ENCODE measurements at places on chromosomes 13 and 19.

- no peaks in the 10 kb centered on the region for H3K36me3 ChIP-seq
- H3K4me3 ChIP-seq, result no peak overlapping the region
- DNase-seq, result no peak
- peaks cover 17% of the 10 kb centered on the region for H3K27me3 ChIP-seq
- H3K27ac ChIP-seq, result no peak overlapping the region
Measured at GRCh38 chr19:55528030-55528803, 8.7 kb downstream of the SBK2 start.

DNA sequence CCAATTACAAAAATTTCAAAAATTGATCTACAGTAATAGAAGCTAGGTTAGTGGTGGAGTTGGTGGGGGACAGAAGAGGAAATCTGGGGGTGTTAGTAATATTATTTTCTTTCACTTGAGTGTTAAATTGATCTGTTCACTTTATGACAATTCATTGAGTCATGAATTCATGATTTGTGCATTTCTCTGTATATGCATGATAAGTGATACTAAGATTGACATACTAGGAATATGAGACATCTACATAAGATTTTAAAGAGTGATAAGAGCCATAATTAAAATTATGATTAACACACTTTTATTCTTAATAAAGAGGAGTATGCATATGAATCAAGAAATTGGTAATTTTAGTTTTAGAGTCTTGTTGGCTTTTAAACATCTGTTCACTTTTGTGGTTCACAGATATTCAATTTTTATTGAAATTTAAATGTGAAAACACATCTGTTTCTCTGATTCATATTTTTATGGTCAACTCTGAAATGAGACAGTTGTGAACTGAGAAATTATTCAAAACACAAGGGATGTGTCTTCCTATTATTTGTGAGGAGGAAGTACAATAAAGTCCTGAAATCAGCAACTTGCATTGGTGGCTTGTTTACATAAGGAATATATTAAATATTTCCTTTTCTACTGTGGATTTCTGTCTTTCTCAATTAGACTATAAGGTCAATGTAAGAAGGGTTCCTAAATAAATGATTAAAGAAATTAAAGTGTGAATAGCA is 196.5 kb downstream of the ITGBL1 start:
- H3K27me3 ChIP-seq, result no peaks in the 10 kb centered on the region
- no peak for DNase-seq
- H3K4me1 ChIP-seq, result peaks cover 3% of the 10 kb centered on the region
- no peaks in the 10 kb centered on the region for H3K36me3 ChIP-seq
- H3K4me3 ChIP-seq, result no peak overlapping the region

- H3K27ac ChIP-seq, result no peak overlapping the region
- no peak for DNase-seq
Measured at GRCh38 chr13:113426591-113426986, 26.7 kb downstream of the ADPRHL1 start.

GRCh38 chr13:88303605-88304004 is 632.4 kb downstream of the SLITRK5 start:
- H3K4me3 ChIP-seq, result no peak overlapping the region
- H3K27ac ChIP-seq, result no peak overlapping the region
- H3K4me1 ChIP-seq, result no peaks in the 10 kb centered on the region
- DNase-seq, result no peak

- H3K4me1 ChIP-seq, result peaks cover 50% of the 10 kb centered on the region
- DNase-seq, result peak; percentile 92
- H3K27ac ChIP-seq, result peak within 1 kb of the TSS; percentile 55
- peak within 1 kb of the TSS; percentile 55 for H3K4me3 ChIP-seq
- peaks cover 17% of the 10 kb centered on the region for H3K36me3 ChIP-seq
Measured at GRCh38 chr19:38387550-38388348, at the start of gene GGN. Gene GGN, minus strand, starts transcription at chr19:38388034. Its CDS starts 773 bp downstream, at chr19:38387261.

DNA sequence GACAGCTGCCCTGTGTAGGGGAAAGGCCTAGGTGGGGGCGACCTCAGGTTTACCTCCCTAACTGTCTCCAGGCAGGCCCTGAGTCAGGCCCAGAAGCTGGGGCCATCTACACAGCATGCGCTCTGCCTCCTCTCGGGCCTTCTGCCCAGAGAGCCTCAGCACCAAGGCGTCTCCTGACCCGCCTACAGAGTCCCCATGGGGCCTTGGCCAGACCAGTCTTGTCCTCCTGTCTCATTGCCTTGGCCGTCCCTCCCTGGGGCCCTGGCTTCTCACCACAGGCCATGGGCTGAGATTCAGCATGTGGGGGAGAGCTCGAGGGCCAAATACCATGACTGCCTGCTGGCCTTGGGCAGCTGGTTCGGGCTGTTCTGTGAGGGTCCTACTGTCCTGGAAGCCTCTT is 59.0 kb downstream of the SMARCA4 start:
- DNase-seq, result no peak
- no peaks in the 10 kb centered on the region for H3K4me1 ChIP-seq
- H3K36me3 ChIP-seq, result peaks cover 100% of the 10 kb centered on the region
- H3K27ac ChIP-seq, result peak overlapping the region; percentile 70

GRCh38 chr19:15838351-15838750 is 22.9 kb upstream of the OR10H1 start:
- no peak overlapping the region for H3K27ac ChIP-seq
- H3K4me3 ChIP-seq, result no peak overlapping the region
- DNase-seq, result no peak
- peaks cover 20% of the 10 kb centered on the region for H3K4me1 ChIP-seq
- no peaks in the 10 kb centered on the region for H3K36me3 ChIP-seq

DNA sequence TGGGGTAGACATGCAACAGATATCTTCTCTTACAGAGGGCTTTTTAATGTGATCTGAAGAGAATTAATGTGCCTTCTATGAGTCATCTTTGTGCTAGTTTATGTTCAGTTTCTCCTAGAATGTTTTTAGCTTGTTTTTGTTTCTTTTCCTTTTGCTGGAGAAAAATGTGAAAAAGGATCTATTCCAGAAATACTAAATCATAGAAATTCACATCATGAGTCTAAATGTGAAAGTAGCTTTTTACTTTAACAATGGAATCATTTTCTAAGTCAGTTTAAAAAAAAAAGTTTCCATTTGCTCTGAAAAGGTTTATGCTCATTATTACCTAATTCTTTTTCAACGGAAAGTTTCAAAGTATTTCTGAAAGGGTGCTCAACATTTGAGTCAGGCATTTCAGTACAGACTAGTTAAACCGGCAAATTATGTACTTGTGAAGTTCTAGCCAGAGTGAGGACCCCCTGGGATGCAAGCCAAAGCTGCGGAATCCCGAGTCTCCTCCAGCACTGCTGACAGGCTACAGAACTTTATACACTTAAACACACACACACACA is 72.9 kb downstream of the SPATA13 start:
- no peaks in the 10 kb centered on the region for H3K4me1 ChIP-seq
- H3K27ac ChIP-seq, result no peak overlapping the region
- no peaks in the 10 kb centered on the region for H3K27me3 ChIP-seq
- DNase-seq, result no peak
- no peak overlapping the region for H3K4me3 ChIP-seq
